ENCODE measurements at places on chromosomes 1 and 21.

GRCh38 chr1:12441414-12442105 lies 176.4 kb downstream of the DHRS3 start:
- DNase-seq, result no peak

DNA sequence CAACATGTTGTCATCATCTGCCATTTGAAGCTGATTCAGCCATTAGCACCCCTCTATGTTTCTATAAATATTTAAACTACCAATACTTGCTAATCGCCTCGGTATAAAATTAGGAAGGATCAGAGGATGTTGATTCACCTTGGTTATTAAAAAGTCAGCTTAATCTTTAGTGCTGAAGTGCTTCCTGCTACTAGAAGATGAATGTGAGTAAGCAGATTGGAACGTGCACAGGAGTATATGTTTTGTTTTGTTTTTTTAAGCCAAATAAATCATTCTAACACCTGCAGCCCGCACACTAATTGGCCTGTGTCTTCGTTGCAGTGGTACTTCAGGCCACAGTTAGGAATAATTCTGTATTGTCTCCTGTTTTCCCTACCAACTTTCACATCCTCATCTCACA lies 485.7 kb downstream of the AJAP1 start:
- DNase-seq, result no peak

- DNase-seq, result no peak
These were observed 16.0 kb downstream of the HHAT start for GRCh38 chr1:210344706-210345105.

GRCh38 chr1:14681182-14681581 lies 82.7 kb downstream of the KAZN start:
- DNase-seq, result no peak

GRCh38 chr1:42904434-42904833 lies 54.2 kb downstream of the SLC2A1 start:
- DNase-seq, result no peak

GRCh38 chr1:159775716-159776115 lies 5.0 kb upstream of the DUSP23 start:
- no peak for DNase-seq

GRCh38 chr1:109441069-109441468 lies 14.8 kb upstream of the PSMA5 start:
- DNase-seq, result no peak

DNA sequence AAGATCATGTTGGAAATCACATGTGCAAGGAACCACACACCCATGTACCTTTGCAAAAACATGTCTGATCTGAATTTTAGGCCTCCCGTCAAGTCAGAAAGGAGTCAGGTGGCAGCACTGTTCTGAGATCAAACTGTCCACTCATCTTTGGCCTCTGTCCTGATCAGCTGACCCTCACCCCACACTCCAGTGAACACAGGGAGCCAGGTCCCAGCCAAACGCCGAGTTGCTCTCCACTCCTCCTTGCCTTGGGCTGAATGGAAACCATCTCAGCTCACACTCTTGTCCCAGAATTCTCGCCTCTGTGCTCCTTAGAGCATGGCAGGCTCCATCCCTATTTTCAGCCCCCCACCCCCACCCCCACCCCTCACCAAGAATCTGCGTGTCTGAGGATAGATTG lies 4.6 kb upstream of the RNF186 start:
- no peak for DNase-seq

DNA sequence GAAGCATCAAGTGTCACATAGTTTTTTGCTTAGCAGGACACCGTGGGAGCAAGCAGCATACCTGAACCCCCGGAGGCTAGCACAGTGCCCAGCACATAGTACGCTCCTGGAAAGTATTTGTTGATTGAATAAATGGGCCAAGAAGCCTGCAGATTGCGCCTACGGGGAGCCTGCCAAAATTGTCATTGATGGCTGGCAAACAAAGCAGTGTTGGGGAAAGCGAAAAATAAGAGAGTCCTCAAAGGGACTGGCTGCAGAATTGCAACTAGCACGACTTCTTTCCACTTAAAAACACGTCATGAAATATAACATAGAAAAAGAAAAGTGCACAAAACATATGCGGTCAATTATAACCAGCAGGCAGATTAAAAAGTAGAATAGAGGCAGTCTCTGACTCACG lies 125.2 kb upstream of the GALNT2 start:
- no peak for DNase-seq

GRCh38 chr1:71885171-71885570 lies 397.2 kb downstream of the NEGR1 start:
- DNase-seq, result no peak

GRCh38 chr1:10938741-10939417 lies 73.6 kb upstream of the TARDBP start:
- DNase-seq, result no peak

DNA sequence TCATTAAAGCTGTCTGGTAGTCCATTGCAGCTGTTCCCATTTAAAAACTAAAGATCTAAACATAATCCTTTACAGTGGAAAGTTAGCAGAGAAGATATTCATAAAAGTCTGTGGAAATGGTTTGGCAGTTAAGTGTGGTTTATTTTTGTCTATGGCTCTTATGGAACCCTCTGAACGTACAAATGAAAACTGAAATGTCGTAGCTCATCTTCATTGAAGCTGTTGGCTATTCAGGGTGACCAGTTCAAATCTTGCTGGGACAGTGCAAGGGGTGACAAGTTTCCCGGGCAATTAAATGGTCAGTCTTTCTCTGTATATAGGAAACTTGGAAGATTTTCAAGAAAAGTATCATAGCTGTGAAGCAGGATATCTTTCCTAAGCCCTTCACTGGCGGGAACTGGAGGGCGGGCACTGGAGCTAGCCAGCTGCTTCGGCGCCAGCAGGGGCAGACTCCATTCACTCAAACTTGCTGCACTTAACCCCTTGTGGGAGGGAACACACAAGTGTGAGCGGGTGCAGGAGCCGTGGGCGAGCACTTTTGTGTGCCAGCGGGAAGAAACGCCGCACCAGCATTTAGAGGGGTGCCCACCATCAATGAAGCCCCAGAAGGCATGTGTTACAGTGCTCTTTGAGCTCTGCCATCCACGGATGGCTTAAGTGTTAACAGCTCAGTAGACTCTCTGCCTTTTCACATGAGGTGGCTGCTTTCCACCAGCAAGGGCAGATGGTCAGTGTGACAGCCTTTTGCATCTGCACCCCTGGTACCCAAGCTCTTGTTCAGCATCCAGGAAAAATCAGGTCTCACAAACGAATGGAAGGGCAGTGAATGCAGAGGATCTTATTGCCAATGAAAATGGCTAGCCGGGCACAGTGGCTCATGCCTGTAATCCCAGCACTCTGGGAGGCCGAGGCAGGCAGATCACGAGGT lies 232.1 kb upstream of the KAZN start:
- no peak for DNase-seq

- no peak for DNase-seq
These were observed 24.1 kb downstream of the MROH9 start for GRCh38 chr1:170959385-170959784.

DNA sequence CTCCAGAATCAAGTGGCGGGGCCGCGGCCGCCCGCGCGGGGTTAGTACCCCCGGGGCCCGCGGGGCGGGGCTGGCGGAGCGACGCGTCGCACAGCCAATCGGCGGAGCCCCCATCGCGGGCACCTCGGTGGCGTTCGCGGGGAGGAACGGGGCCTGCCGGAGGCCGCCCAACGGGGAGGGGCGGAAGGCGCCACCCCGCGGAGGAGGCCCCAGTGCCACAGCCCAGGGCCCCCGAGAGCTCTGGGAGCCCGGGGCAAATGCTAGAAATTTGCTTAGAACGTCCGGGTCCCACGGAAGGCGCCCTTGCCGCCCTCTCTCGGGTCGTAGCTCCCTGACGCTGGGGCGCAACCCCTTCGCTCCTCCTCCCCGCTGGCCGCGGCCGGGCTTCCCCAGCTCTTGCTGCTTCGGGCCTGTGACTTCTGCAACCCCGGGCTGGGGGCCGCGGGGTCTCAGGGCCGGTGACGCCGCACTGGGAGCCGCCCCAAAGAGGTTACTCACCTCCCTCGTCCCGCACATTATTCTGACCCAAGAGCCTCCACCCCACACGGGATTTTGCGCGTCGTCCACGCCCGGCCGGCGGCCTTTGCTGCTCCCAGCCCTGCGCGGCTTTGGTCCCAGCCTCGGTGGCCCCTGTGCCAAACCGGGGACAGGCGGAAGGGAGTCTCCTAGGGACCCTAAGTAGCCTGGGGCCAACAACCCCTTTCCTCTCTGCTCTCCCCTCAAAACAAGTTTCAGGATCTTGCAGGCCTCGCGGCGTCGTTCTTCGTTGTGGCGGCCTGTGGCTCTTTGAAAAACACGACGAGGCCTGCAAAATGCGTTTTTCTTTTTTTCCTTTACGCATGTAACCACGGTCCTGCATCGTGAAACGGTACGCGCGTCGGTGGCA lies at the start of gene RUNX3:
RUNX3 (minus strand) TSS at position 17 of the 886 bp plus-strand sequence. CDS start 408 bp downstream, outside the sequence.
- peak; percentile 54 for DNase-seq

- no peak for DNase-seq
These were observed 85.7 kb downstream of the NRDC start for GRCh38 chr1:51792864-51793263.

DNA sequence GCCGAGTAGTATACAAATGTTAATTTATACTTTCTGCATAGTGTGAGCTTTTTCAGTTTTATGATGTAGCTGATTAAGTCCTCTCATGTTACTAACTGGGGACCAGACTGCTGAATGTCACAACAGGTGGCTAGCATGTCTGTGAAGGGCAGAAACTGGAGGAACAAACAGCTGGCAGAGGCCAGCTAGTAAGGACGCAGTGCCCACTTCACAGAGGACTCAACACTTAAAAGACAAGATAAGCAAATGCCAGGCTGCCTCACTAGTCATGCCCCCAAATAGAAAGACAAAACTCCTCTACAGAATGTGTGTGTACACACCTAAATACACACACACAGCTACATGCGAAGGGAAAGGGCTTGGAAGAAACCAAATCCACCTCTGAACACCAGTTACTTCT lies 73.8 kb upstream of the ZNF678 start:
- no peak for DNase-seq

DNA sequence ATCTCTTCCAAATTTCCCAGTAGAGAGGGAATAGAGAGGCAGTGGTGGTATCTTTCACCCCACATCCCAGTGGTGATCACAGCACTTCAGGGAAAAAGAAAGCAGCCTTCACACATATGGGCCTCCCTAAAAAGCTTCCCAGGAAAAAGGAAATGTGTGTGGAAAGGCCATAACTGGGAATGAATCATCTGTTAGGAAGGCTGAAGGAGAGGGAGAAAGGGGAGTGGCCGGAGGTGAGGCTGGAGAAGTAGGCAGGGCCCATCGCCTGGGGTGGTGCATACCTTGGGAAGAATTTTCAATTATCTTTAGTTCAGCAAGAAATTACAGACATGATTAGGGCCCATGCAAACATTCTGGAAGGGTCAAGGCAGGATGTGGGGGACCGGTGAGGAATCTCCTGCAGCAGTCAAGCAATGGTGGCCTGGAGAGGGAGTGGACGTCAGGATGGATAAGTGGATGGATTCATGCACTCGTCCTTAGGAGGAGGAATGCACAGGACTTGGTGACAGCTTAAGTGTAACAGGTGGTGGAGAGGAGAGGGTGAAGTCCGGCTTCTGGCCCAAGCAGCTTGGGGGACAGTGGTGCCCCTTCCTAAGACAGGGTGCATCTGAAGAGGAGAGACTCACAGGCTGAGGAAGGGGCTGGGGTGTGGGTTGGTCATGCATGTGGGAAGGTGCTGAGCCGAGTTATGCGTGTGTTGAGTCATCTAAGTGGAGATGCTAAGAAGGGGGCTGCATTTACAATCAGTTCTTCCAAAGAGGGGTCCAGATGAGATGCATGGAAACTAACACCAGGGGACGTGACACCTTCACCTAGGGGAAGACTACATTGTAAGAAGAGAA lies 17.9 kb downstream of the HIVEP3 start:
- DNase-seq, result no peak

DNA sequence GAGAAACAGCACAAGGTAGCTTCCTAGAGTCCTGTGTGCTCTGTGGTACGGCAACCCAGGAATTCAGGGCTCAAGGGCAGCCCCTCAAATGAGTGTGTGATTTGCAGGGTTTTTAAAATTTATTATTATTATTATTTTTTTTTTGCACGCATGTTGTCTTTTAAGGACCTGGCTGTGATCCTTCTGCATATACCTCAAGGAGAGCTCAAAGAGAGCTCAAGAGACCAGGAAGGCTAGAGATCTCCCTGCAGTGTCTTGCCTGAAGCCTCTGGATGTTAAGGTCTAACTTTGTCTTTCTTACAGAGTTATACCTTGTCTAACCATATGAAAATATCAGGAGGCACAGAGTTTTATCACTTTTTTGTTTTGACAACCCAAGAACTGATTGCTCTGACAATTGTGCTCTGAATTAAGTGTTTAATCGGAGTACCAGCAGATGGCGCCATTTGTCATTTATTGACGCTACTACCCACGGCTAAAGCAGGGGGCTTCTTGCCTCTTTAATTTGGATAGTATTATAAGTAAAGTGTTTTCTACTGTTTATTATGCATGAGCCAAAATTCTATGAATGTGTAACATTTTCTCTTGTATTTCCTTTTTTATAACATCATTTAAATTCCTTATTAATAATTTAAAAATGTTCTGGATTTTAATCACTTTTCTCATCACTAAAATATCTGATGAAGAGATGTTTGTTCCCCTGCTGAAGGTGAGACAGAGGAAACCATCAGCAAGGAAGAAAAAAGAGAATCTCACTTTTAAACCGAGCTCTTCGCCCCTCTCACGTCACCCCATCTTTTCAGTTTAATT lies 35.8 kb upstream of the LMO4 start:
- DNase-seq, result peak; percentile 36

- DNase-seq, result no peak
These were observed 75.0 kb upstream of the BCAR3 start for GRCh38 chr1:93756657-93757056.

Measured in CMK (cell line).